ENCODE measurements at places on chromosomes 11 and 22.

- no peak for DNase-seq
Measured at GRCh38 chr11:60615497-60615896, 83.9 kb upstream of the MS4A8 start.

DNA sequence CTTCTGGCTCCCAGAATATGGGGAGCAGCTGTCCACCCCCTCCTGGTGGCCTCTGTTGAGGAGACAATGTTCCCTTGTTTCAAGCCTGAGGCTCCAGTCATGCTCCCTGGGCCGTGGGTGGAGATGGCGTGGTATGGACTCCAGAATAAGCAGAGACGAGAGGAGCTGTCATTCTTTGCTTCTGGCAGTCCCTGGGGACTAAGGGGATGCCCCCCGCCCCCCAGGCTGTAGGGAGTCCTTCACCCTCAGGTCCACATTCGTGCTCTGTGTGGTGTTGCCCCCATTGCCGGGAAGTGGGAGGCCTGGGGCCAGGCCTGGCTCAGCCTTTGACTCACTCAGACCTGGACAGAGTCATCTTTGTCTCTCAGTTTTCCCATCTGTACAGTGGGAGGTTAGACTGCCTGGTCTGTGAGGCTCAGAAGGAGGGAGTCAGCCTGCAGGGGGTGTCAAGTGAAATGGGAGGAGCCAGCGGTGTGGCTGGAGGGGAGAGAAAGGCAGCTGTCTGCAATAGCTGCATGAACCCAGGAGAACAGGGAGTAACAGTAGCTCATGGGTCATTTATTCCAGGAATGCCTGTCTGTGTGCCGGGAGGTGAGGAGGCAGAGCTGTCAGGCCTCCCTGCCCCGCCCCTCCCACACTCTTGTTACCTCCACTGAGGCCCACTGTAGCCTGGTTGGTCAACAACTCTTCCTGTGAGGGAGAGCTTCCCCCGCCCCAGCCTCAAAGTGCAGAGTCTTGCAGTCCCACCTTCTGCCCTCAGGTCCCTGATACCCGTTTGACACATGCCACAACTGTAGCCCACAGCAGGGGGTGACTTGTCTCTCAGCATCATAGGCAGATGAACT, 6.3 kb downstream of the ARHGEF17 start:
- DNase-seq: peak; percentile 69

DNA sequence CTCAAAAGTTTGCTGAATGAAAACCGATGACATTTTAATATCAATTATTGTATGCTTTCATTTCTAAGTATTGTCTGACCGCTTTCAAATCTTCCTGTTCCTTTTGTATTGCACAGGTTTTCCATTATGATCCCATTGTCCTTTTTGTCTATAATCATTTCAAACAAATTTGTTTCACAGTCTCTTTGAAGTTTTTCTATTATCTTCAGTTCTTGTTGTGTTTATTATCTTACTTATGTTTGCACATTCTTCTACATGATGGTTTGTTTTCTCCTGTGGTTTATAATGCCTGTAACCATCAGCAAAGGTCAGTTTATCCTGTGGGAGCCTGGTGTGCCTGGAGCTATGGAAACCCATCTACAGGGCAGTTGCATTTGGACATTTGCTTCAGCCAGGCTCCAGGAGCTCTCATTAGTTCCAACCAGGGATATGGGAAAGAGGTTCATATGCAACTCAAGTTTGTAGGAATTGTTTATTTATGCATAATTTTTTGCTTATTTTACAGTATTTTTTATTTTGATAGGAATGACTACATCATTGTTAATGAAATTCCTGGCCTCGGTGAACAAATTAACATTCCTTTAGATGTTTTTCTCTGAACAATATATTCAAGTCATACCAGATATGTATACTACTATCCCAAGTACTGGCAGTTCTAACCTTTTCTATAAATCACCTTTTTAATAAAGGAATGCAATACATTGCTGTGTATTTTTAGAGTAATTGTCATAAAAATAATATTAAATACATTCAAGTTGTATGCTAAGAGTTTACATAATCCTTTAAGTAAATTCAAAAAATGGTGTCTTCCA, 179.2 kb downstream of the SBF2 start:
- no peak for DNase-seq

DNA sequence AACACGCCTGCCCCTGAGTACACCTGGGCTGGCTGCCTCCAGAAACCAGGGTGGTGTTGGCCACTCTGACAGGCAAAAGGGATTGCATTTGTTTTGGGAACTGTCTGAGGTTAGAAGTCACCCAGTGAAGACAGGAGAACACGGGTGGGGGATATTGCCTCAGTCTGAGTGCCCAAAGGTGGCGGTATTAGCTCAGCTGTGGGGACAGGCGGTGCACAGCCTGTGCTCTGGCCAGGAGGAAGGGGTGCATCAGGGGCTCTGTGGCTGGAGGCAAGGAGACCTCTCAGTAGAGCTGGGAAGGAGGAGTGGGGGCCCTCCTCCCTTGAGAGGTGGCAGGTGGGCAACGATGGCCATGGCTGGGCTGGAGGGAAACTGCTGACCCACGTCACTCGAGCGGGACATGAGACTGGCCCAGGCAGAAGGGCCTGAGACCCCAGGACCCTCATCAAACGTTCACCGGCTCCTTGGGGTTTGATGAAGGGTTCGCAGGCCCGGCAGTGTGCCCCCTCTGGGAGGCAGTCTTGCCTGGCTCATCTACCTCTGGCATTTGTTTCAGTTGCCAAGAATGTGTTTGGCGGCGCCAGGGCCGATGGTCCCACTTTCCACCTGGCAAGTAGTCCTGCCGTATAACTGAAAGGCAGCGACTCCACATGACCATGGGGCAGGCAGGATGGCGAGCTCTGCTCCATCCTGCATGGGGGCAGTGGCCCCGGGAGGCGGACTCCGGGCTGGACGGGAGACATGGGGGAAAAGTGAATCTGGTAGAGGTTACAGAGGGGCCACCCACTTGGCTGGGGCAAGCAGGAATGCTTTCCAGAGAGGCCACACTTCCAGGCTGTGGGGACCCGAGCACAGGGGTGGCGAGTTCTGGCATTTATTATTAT, 52.8 kb upstream of the SMIM38 start:
- DNase-seq: peak; percentile 51

DNA sequence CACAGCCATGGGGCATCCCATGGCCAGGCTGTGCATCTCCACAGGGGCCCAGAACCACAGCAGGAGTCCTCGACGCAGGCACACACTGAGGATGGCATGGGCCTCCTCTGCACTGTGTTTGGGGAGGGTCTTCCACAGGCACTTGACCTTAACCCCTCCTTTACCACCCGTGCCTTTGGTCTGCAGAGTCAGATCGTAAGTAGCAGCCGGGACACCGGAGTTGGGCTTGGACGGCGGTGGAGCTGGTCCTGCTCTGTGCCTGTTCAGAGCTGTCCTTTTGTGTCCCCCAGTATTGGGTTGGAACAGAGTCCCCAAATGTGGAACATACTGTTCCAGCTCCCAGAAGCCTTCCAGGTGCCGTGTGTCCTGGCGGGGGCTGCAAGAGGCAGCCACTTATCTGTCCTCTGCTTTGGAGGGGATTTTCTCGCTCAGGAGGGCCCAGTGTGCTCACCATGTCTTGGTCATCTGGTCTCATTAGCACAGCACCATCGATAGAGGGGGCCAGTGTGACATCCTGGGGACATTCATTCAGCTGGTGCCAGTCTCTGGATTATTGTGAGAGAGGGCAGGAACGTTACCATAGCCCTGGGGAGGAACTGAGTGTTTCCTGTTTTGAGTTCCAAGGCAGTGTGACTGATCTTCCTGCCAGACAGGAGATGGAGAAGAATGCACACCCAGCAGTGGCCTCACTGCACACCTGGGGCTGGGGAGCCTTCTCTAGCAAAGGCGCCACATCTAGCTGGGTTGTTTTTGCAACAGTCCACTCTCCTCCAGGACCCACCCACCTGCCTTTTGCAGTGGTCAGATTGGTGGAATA, 12.4 kb downstream of the CRELD2 start:
- peak; percentile 91 for DNase-seq

- no peak for DNase-seq
Measured at GRCh38 chr11:62421996-62422395, 3.2 kb downstream of the SCGB1A1 start.

GRCh38 chr11:95092549-95093324, 3.1 kb downstream of the ENDOD1 start:
- DNase-seq: peak; percentile 32

DNA sequence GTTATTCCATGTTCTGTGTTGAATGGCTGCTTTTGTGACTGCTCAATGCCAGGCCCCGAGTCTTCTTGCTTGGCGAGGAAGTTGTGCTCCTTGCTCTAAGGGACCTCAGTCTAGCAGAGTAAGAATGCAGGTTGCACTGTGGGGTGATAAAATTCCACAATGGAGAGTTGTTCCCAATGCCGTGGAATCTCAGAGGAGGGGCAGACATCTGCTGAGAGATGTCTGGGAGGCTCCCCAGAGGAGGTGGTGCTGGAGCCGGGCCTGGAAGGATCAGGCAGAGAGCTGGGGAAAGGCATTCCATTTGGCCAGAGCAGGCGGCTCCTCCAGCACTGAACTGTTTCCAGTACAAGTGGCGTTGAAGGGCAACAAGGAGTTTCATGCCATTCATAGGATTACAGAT, 55.2 kb downstream of the ST3GAL4 start:
- DNase-seq: no peak

GRCh38 chr11:83827940-83828554, 541.9 kb upstream of the CCDC90B start:
- peak; percentile 68 for DNase-seq

GRCh38 chr22:20487715-20488114, 7.9 kb downstream of the KLHL22 start:
- no peak for DNase-seq

GRCh38 chr11:729492-730074, 17.7 kb upstream of the TALDO1 start:
- DNase-seq: peak; percentile 50

- no peak for DNase-seq
Measured at GRCh38 chr11:31640611-31641010, 131.0 kb downstream of the ELP4 start.

DNA sequence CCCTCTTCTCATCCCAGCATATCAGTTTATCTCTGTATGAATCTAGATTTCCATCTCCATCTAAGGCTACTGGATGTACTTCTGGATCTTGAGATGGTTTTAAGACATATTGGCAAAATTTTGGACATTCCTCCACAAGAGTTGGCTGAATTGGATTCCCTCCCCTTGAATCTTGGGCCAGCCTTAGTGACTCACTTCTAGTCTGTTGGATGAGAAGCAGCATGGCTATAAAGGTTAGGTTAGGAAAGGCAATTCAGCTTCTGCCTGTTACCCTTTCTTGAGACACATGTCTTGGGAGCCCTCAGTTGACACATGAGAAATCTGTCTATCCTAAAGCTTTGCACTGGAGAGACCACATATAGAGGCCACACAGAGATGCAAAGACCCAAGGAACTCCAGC, 73.0 kb upstream of the PGR start:
- DNase-seq: no peak

DNA sequence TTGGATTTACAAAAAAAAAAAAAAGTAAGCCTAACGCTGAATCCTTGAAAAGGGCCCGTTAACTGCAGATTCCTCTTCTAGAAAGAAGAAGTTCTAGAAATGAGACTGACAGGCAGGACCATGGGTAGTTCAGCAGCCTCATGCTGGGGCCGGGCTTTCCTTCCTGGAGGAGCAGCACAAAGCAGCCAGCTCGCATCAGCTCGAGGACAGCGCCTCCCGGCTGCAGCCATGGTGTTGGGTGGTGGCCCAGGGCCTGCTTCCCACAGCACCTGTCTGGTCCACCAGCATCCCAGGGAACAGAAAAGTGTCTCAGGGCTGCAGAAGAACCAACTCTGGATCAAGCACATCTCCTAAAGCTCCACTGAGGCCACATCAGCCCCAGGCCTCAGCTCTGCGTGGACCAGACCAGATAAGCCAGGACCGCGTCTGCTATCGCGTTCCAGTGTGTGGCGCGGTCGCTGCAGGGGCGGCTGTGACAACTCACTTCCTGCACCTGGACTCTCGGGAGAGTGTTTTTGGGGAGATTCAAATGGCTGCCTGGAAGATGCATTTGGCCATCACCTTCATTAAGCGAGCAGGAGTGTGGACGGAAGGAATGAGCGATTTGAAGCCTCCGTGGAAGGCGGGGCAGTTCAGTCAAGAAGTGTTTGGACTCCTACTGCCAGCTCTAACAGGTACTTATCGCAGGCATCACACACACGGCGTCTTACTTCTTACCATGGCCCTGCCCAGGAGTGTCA, 53.5 kb downstream of the MYH9 start:
- peak; percentile 68 for DNase-seq

DNA sequence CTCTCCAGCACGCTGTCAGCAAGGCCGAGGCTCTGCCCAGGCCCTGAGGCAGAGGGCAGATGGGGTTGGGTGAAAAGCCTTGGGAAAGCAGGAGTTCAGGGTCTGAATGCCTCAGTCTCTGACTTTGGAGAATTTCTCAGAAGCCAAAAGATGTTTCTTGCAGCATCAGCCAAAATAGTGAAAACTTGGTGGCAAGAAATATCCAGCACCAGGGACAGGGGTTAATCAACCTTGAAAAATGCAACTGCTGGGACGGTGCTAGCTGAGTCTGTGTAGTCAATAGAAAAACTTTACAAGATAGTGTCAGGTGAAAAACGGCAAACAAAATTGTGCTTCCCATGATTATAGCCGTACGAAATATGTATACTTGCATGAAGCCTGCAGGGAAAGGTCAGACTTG, 1.4 kb upstream of the ABCC8 start:
- DNase-seq: no peak

- peak; percentile 63 for DNase-seq
Measured at GRCh38 chr11:47270331-47271271, 668 bp downstream of the MADD start.

DNA sequence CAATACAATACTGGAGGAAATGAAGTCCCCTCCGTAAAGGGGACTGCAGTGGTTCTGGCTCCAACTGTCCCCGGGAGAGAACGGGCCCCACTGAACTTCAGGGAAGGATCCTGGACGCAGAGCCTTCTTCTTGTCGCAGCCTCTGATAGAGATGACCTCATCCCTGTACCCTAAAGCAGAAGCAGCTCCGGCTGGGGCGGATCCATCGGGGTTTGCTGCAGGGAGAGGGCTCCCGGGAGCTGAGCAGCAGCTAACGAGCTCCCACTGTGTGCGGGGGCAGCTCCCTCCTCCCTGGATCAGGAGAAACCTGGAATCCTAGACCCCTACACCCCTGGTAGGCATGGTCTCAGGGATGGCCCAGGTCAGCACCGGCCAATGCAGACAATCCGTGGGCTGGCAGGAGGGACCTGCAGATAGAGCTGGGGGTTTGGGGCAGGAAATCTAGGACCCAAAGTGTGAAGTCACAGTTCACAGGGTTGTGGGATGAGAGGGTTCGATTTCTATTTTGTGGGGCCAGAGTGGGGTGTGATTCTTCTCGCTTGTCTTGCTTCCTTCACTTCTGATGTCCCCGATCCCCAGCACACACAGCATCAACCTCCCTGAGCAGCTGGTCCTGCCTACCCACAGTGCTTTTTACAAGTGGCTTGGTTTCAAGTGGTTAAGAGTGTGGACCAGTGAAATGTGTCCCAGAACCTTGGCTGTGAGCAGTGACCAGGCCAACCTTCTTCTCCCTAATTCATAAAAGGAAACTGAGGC, 12.9 kb downstream of the KIAA0930 start:
- DNase-seq: no peak

DNA sequence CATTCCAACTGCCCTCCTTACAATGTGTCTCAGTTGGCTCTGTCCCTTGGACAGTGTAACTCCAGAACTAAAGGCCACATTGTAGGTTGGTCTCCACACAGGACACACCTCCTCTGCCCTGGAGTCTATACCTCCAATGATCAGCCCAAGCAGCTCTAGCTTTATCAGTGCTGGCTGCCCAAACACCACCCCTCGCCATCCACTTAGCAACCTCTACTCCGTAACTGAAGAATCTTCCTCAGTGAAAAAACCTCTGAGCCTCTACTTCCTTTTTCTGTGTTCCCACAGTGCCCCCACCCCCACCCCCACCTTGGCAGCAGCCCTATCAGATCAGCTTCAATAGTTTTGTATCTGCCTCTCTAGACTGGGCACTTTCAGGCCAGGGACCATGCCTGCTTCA, 33.4 kb downstream of the SERPINH1 start:
- DNase-seq: peak; percentile 29
